ENCODE measurements at places on chromosomes 4 and X.

- no peak for DNase-seq
Measured at GRCh38 chr4:76702440-76703122, 195.4 kb downstream of the SOWAHB start.

DNA sequence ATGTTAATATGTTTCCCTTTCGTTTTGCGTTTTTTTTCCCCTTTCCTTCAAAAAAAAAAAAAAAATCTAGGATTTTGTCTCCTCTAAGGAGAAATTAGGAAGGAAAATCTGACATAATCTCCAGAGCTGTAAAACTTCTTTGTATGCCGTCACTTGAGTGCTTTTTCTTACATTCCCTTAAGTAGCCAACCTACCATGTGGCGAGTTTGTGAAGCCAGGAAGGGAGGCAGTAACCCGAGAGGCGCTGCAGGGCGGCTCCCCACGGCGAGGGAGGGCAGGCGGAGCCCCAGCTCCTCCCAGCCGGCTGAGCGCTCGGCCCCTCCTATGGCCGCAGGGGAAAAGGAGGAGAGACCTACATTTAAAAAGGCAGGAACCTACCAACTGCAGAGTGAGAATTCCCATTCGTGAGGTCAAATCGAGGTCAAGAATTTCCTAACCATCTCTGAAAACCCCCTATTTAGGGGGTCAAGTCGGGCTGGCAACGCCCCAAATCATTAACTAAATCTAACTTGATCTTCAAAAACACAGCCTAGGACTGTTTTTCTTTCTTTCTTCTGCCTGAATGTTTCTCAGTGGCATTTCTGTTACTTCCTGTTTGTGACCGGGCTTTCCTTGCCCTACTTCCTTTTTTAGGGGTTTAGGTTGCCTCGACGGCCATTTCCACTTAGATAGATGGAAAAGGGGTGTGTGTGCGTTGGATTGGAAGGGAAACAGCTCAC, 345.1 kb upstream of the KLF3 start:
- peak; percentile 61 for DNase-seq

DNA sequence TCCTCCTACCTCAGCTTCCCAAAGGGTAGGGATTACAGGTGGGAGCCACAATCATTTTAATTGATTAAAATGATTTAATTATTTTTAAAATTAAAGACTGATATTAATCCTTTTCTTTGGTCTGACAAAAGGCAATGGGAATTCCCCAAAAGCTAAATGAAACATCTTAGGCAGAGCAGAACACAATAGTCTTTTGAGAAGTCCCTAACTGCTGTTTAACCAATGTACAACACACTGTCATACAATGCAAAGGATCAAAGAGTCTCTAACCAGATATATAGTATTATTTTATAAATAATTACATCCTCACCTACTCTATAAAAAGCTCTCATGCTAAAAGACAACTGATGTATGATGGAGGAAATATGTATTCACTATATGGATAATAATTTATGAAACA, 47.0 kb downstream of the THAP9 start:
- no peak for DNase-seq

DNA sequence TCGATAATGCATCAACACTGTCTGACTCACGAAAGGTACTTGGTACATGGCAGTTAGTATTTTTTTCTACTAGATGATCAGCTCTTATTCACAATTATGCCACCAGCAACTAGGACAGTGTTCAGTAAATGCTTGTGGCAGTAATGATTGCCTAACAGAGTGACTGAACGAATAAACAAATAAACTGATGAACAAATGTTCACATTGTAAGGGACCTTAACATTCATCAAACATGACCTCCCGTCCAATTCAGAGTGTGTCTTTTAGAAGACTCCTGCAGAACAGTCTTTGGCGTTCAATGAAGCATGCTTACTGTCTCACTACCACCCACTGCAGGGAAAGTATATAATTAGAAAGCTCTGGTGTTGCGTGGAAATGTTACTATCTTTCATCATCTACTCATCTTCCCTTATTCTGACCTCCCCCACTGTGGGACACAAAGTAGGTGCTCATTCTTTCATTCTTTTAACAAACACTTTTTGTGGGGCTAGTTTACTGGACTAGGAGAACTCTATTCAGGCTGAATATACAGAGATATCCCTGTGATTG, 319.3 kb downstream of the RAB28 start:
- no peak for DNase-seq

DNA sequence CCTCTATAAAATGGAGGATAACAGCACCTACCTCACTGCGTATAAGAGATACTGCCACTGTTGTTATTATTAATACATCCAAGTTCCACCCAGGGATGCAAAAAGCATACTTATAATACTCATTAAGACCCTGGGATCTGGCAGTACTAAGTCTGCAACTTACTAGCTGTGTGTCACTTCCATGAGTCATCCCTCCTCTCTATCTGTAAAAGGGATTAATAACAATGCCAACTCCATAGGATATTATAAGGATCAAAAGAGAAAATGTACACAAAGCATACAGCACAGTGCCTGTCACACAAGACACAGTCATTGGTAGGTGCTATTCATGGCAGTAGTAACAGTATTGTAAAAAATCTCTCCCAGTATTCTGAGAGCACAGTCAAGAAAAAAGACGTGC, 216.7 kb downstream of the HS6ST2 start:
- DNase-seq: no peak

- peak; percentile 83 for DNase-seq
Measured at GRCh38 chrX:130902783-130903613, at the start of gene ENOX2. Gene ENOX2 (minus strand): TSS chrX:130903209. CDS start chrX:130703216, 199,993 bp downstream.

- DNase-seq: no peak
Measured at GRCh38 chr4:114251020-114251419, 271.6 kb upstream of the ARSJ start.

GRCh38 chrX:13938051-13938828, 91.5 kb downstream of the GEMIN8 start:
- peak; percentile 24 for DNase-seq

- no peak for DNase-seq
Measured at GRCh38 chr4:158906073-158906472, 137.2 kb downstream of the FNIP2 start.

DNA sequence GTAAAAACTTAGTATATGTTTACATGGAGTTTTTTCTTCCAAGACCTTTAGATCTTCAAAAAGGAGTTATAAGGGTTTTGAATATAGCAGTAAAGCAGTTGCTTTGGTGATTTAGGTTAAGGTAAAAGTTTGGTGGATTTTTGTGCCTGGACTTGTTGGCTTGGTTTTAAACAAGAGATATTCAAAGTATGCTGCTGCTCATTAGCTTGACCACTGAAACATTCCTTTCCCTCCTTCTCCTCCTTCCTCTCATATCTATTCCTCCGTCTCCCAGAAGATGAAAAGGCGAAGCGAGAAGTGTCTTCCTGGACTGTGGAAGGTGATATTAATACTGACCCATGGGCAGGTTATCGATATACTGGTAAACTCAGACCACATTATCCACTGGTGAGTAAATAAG, 38.4 kb downstream of the METAP1 start:
- no peak for DNase-seq

DNA sequence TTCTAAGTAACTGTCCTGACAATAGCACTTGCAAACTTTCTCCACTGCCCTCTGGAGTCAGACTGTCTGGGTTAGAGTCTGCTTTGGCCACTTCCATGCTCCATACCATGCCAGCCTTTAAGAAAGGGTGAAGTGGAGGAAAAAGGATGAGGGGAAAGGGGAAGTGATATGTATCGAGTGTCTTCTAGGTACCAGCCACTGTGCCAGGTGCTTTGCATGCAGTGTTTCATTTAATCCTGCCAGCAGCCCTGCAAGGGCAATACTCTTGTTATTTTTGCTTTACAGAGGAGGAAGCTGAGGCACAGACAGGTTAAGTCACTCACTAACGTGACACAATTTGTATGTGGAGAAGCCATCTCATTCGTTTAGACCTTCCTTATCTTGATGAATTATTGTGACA, 55.6 kb downstream of the RTL9 start:
- no peak for DNase-seq
